Activated naive CD4-positive, alpha-beta T cell treated with anti-CD3 and anti-CD28 coated beads, Interleukin-2, amount 10 ng/mL, durations not matched to agents 7 days and 5 days (primary cell): ENCODE measurements at places on chromosomes 5 and 9.

- no peak overlapping the region for H3K27ac ChIP-seq
- H3K27me3 ChIP-seq, result no peaks in the 10 kb centered on the region
- no peak overlapping the region for H3K4me3 ChIP-seq
- no peak for DNase-seq
- no peaks in the 10 kb centered on the region for H3K4me1 ChIP-seq
Measured at GRCh38 chr5:43851741-43852140, 248.8 kb downstream of the NNT start.

DNA sequence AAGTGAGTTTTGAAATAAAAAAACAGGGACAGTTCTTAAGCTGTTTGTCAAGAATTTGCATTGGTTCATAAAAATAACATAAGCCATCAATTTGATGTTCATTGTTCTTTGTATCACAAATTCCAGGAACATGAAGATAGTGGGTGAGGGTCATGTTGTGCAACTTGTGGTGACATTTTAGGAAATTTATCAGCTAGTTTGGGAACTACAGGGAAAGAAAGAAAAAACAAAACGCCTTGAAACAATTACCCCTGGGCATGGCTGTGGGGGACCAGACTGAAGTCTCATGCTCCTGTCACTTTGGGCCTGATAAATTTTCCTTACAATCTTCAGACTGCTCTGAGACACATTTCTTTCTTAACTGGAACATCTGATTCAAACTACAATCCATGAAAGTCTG, 207.1 kb upstream of the CLINT1 start:
- H3K27me3 ChIP-seq, result peaks cover 7% of the 10 kb centered on the region
- no peak for DNase-seq
- no peaks in the 10 kb centered on the region for H3K4me1 ChIP-seq
- H3K36me3 ChIP-seq, result no peaks in the 10 kb centered on the region
- H3K4me3 ChIP-seq, result no peak overlapping the region

- DNase-seq, result no peak
- no peaks in the 10 kb centered on the region for H3K27me3 ChIP-seq
- peak overlapping the region; percentile 81 for H3K27ac ChIP-seq
- H3K4me3 ChIP-seq, result peak overlapping the region; percentile 53
- H3K4me1 ChIP-seq, result peaks cover 23% of the 10 kb centered on the region
Measured at GRCh38 chr9:77827104-77827784, 179.1 kb upstream of the GNA14 start.

GRCh38 chr9:91905991-91906469, 44.0 kb downstream of the ROR2 start:
- peak; percentile 75 for DNase-seq
- peaks cover 15% of the 10 kb centered on the region for H3K27me3 ChIP-seq
- no peak overlapping the region for H3K4me3 ChIP-seq

DNA sequence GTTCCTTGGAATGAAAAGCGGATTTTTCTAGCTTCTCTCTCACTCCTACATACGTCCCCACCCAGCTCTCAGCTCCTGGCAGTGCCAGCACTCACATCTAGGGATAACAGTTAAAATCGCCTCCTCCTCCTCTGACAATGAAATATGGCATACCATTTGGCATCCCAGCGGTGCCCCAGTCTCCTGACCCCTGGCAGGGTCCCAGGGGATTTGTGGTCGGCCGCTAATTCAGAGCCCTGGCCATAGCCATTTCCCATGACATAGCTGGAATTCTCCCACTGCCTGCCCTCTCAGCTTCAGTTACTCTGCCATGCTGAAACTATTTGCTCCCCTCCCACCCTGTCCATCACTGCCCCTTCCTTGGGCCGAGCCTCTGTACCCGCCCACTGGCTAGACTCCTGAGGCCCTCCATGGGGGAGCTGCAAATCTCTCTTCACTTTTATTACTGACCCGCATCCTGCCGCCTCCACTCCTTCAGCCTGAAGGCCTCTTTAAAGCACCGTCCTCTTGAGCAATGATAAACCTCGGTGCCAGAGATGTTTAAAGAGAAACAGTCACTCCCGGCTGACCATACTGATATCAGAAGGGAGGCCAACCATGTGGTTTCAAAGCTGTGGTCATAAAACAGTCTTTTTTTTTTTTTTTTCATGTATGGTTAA, 139.8 kb downstream of the SLIT3 start:
- H3K4me3 ChIP-seq, result no peak overlapping the region
- H3K36me3 ChIP-seq, result no peaks in the 10 kb centered on the region
- DNase-seq, result no peak
- no peak overlapping the region for H3K27ac ChIP-seq

- peaks cover 2% of the 10 kb centered on the region for H3K4me1 ChIP-seq
- no peak overlapping the region for H3K4me3 ChIP-seq
- no peak for DNase-seq
- H3K27ac ChIP-seq, result no peak overlapping the region
Measured at GRCh38 chr9:124947727-124948391, 7.0 kb upstream of the GOLGA1 start.
